ENCODE measurements at places on chromosomes 1 and 21.

DNA sequence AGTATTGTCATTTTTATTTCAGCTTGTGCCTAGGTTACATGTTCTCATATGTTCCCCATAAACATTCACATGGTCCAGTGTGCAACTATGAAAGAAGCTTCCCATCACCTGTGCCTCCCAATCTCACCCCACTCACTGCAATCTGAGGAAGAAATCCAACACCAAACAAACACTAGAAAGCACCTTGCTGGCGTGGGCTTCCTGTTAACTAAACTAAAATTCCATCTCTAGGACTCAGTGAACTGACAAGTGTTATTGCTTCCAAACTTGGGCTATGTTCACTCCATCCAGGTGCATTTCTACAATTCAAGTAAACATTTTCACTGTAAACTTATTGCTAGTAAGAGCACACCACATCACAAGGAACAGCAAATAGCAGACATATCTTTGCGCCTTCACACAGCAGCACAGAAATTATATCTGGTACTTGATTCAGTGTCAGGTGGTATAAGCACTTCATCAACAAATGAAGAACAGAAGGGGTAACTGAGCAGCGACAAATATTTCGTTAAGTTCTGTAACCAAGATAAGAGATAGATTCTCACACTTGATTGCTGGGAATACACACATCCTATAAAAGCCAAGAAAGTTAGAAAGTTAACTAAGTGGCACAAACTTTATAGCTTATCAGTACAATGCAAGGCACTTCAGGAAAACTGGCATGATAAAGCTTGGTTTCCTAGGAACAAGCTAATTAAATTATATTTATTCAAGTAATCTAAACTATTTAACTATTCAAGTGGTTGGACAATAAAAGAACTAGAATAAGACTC lies 8.9 kb upstream of the KCNJ15 start:
- no peak for DNase-seq

DNA sequence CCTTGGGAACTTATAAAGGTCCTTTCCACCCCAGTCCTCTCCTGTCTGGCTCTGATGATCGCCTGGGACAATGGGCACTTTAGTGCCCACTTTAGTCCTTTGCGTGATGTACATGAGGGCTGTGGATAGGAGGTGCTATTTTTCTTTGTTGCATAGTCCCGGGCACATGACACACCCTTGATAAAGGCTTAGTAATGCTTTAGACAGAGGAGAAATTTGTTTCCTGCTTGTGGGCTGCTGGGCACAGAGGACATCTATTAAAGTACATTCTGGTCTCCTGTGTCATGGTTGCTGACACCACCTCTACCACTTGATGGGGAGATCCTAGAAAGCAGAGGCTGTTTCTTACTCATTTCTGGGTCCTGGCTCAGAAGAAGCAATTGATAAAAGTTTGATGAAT lies 5.4 kb upstream of the KNCN start:
- no peak for DNase-seq

DNA sequence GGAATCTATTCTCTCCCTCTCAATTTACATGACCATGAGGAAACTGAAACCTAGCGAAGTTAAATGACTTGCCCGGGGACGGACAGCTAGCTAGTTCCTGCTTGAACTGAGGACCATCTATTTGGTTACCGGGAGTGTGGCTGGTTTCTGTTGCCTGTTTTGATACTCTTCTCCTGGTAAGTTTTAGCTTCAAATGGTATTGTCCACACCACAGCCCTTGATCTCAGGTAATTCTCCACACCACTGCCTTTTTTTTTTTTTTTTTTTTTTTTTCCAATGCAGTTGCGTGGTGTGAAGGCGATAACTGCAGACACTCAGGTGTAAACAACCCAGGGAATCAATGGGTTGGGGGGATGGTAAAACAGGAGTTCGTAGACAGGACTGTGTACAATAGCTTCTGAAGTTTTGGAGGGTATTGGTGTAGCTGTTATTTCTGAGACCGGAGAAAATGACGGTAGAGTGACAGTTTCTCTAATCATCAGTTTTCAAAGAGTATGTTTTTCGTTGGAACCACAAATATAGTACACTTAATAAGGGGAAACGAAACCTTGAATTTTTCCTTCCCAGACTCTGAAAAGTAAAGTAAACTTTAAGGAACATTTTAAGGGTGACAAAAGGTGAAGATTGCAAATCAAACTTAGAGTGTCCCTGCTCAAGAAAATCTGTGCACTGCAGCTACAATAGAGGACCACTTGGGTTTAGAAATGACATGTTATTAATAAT lies 125.3 kb upstream of the CACYBP start:
- no peak for DNase-seq

GRCh38 chr1:113278777-113279176 lies 111.5 kb upstream of the MAGI3 start:
- no peak for DNase-seq

DNA sequence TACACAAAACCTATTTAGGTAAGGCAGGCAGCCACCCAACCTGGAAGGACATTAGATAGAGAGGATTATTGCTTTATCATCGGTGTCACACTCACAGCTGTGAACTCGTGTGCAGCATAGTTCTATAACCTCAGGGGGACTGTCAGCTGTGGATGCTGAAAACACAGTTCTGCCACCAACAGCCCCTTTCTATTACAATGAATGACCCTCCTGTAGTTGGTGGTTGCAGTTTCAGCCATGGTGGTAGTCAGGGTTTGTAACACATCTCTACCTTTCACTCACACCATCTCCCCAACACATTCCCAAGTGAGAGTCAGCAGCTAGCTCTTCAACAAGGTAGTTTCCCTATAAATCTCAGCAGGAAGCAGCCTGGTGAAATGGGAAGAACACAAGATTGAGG lies 136.8 kb downstream of the ZC3H11B start:
- no peak for DNase-seq

GRCh38 chr1:5998051-5998905 lies 6.1 kb upstream of the NPHP4 start:
- DNase-seq = no peak

GRCh38 chr1:201945863-201946223 lies 505 bp downstream of the LMOD1 start:
- DNase-seq = no peak

GRCh38 chr1:47934243-47934805 lies 62.9 kb downstream of the TRABD2B start:
- peak; percentile 16 for DNase-seq

DNA sequence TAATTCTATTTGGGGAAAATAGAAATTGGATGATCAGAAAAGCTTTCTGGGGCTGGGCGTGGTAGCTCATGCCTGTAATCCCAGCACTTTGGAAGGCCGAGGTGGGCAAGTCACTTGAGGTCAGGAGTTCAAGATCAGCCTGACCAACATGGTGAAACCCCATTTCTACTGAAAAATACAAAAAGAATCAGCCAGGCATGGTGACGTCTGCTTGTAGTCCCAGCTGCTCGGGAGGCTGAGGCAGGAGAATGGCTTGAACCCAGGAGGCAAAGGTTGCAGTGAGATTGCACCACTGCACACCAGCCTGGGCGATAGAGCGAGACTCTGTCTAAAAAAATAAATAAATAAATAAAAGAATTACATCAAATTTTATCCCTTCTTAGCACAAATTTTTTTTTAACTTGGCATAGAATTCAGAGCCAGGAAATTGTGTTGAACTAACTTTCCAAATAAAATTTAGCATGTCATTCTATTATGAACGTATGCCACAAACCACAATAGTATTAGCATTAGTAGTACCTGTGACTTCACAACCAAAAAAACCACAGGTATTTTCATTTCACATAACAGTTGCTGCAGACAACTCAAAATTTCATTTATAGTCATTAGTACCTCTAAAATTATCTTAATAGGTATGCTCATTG lies 4.5 kb upstream of the ANKRD13C start:
- peak; percentile 75 for DNase-seq

DNA sequence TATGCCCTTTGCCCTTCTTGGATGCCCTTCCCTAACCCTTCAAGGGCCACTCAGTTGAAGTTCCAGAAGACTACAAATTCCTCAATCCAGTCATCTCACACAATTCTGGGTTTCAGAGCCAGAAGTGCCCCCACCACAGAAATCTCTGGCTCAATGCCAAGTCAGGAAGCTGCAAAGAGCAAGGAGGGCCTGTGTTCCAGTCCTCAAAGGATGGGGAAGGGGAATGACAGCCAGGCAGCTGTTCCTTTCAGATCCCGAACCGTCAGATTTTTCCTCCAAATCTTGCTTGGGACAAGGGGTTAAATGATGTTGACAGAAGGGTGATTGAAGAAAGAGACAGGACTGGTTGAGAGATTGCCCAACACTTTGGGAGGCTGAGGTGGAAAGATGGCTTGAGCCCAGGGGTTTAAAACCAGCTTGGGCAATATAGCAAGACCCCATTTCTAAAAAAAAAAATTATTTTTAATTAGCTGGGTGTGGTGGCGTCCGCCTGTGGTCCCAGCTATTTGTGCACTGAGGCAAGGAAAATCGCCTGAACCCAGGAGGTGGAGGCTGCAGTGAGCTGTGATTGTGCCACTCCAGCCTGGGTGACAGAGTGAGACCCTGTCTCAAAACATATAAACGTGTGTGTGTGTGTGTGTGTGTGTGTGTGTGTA lies 716 bp upstream of the HPDL start:
- DNase-seq = no peak

GRCh38 chr1:1157914-1158710 lies 15.6 kb upstream of the TTLL10 start:
- no peak for DNase-seq

- no peak for DNase-seq
Observed at GRCh38 chr1:171152549-171152948, 32.6 kb upstream of the FMO2 start.

DNA sequence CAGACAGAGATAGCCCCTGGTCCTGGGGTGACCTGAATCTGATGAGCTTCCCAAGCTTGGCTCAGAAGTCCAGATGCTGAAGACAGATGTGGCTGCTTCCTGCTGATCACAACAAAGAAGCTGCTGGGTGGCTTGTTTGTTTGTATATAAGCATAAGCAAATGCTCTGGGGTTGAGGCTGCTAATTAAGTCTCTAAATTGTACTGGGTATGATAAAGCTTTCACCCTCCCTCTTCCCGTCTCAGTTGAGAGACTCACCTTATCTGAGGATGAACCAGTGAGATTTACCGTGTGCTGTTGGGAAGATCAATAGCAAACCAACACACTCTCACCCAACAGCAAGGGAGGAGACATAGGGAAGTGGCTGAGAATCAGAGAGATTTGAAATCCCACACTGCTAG lies 42.0 kb downstream of the DAB1 start:
- DNase-seq = no peak

DNA sequence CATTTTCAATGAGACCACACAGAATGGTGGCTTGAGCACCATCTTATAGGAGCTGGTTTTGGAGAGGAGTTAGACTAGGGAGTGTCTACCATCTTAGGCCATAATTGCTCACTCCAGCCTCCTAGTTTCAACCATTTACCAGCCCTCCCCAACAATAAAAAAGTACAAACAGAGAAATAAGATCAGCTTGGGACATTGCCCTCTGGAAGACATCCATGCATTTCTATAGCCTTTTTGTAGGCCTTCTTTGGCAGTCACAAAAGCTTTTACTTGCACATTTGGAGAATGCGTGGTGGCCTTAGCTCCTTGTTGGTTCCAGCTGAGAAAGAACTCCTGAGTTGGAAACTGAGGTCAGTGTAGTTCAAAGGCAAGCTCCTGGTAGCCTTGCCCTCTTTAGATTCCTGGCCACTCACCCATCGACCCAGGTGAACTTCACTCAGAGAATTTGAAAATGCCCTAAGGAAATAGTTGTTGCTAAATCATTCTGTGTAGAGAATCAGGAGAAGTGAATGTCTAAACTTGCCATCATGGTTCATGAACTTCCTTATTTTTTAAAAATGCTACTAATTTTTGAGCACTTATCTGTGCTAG lies 301.7 kb upstream of the PROX1 start:
- no peak for DNase-seq

- DNase-seq = no peak
Observed at GRCh38 chr1:231421546-231421970, 529 bp downstream of the EGLN1 start.

DNA sequence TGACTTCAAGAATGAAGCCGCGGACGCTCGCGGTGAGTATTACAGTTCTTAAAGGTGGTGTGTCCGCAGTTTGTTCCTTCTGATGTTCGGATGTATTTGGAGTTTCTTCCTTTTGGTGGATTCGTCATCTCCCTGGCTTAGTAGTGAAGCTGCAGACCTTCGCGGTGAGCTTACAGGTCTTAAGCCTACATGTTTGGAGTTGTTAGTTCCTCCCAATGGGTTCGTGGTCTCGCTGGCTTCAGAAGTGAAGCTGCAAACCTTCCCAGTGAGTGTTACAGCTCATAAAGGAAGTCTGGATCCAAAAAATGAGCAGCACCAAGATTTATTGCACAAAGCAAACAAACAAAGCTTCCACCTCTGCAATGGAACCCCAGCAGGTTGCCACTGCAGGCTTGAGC lies 14.7 kb downstream of the LDLRAD1 start:
- no peak for DNase-seq

- DNase-seq = no peak
Observed at GRCh38 chr1:209430107-209430506, 153.4 kb upstream of the CAMK1G start.

DNA sequence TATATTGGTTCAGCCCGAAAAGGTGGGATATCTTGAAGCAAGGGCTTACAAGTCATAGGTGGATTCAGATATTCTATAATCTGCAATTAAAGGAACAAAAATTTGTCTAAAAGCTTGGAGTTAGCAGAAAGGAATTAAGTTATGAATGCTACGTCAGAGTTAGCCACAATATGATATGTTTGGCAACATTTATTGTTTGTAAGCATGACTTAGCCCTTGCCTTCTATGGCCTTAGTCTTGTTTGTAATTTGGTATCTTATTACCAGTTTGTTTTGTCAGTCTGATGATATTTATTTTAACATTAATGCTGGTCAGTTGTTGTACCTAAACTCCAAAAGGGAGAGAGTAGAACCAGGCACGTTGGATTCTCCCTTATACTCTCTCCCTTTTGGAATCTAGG lies 43.1 kb upstream of the SUCO start:
- DNase-seq = no peak

GRCh38 chr1:194024659-194025058 lies 838.2 kb upstream of the B3GALT2 start:
- DNase-seq = peak; percentile 94

DNA sequence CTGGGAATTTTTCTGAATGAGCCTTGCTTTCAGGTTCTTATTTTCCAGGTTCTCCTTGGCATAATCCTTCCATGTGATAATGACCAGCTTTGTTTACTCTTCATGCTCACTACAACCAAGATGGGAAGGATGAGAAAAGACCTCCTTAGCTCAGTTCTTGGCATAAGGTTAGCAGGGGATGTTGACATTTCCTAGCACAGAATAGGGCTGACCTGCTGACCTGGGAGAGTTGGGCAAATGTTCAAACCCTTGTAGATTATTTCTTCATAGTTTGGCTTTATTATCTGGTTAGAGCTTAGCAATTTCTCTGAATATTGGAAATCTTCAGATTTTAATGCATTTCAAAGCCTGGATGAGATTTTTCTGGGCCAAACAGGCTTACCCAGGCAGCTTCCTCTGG lies 23.6 kb upstream of the SYT6 start:
- no peak for DNase-seq

- no peak for DNase-seq
Observed at GRCh38 chr1:99207216-99207615, 57.1 kb upstream of the PLPPR4 start.

GRCh38 chr1:3736708-3737107 lies 15.5 kb upstream of the CCDC27 start:
- no peak for DNase-seq

- no peak for DNase-seq
Observed at GRCh38 chr1:207922554-207922953, 11.6 kb upstream of the CD34 start.
